ENCODE measurements at places on chromosomes 16 and 17. TPM values are rescaled to one million over a fixed set of nuclear protein-coding genes. Genes with fewer than 3 reads are reported as not detected.

The HSD11B2 gene
- total RNA-seq, result not detected

The NLRC3 gene
- total RNA-seq, result not detected

The LGALS9B gene
- not detected for total RNA-seq

The EDC4 gene
- 69.5 TPM for total RNA-seq

The TP53TG3D gene
- not detected for total RNA-seq

Measured in placental epithelial cell (primary cell).